Fibroblast of the aortic adventitia (primary cell): ENCODE measurements at places on chromosomes 2 and 18.
A peak's percentile ranks its signal among the peaks of the same experiment; 100 is the strongest.

DNA sequence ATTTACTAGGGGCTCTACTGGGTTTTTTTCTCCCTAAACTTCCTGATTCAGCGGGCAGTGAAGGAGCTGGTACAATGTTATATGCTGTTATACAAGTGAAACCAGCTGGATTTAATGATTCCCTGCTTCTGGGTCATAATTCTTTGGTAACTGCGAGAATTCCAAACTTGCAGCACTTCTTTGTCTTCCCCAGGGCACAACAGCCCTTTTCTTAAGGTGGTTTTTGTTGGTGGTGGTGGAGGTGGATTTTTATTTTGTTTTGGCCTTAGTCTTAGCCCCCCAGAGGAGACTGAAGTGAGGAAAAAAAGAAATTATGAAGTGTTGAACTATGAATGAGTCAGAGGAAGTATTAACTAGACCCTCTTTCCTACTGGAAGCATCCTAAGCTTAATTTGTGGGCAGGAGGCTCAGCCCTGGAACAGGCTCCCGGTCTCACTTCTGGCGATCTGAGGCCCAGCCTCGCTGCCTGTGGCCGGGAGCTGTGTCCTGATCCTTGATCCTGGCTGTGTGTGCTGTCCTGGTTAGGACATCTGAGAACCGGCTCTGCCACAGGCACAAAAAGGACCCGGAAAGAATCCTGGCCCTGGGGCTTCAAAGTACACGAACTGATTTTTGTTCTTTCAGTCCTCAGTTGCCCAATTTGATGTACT is 141.9 kb downstream of the LYPD6B start:
- DNase-seq = no peak

- peak; percentile 22 for DNase-seq
Measured at GRCh38 chr2:97758131-97758705, 44.8 kb downstream of the ZAP70 start.

GRCh38 chr2:215419113-215419512 is 16.8 kb downstream of the FN1 start:
- DNase-seq = no peak

DNA sequence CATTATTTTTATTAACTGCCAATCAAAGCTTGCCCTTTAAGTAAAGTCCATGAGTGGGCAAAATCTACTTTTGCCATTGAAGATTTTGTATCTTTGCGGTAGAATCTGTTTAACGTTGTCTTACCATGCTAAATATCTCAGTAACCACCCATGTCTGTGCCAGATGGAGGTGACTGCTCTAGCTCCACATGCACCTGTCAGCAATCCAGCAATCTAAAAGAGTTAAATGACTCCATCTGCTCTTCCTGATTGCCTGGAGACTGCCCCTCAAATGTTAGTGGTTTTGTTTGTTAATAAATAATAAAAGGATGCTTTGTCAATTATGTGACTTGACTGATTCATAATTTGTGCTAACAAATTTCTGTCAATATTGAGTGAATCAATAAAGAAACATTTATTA is 141.7 kb downstream of the RBM43 start:
- DNase-seq = no peak

- DNase-seq = no peak
Measured at GRCh38 chr2:136210455-136210805, 92.5 kb upstream of the CXCR4 start.

DNA sequence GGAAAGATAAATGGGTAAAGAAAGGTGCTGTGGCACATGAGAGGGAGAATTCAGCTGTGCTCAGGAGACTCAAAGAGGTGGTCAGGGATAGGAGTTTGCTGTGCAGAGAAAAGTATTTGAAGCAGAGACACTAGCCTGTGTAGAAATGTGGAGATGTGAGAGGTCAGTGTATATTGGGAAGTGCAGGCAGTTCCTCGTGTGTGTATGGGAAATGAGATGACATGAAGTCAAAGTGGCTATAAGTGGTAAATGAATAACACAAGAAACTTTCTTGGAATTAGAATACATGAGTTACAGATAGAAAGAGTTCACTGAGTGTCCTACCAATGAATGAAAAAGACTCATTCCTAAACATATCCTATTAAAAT is 11.6 kb downstream of the MAP3K20 start:
- no peak for DNase-seq

DNA sequence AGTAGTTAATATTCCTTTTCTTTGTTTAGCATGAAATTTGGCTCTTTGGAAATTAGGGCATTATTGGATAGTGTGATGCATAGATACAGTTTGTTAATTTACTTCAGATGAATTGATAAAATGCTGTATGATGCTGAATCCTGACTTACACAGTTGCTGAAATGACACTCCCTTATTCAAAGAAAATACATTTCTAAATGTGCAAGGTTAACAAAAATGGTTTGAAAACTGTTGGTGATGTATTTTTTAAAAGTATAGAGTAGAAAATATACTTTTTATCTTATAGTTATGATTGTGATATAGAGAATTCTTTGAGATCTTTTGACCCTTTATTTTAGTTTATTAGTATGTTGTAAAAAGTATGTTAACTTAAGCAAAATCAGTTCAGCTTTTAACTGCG is 27.8 kb downstream of the VAPA start:
- no peak for DNase-seq

- DNase-seq = no peak
Measured at GRCh38 chr2:239523147-239523953, 122.5 kb upstream of the HDAC4 start.

GRCh38 chr2:143160732-143161707 is 31.8 kb downstream of the ARHGAP15 start:
- DNase-seq = no peak

GRCh38 chr2:18440141-18440661 is 120.3 kb downstream of the RDH14 start:
- peak; percentile 92 for DNase-seq

GRCh38 chr2:2837746-2838547 is 506.9 kb upstream of the MYT1L start:
- DNase-seq = no peak

- DNase-seq = no peak
Measured at GRCh38 chr2:3488855-3489763, 30.2 kb downstream of the ADI1 start.

- no peak for DNase-seq
Measured at GRCh38 chr2:109471658-109472057, 142.1 kb downstream of the SEPTIN10 start.

DNA sequence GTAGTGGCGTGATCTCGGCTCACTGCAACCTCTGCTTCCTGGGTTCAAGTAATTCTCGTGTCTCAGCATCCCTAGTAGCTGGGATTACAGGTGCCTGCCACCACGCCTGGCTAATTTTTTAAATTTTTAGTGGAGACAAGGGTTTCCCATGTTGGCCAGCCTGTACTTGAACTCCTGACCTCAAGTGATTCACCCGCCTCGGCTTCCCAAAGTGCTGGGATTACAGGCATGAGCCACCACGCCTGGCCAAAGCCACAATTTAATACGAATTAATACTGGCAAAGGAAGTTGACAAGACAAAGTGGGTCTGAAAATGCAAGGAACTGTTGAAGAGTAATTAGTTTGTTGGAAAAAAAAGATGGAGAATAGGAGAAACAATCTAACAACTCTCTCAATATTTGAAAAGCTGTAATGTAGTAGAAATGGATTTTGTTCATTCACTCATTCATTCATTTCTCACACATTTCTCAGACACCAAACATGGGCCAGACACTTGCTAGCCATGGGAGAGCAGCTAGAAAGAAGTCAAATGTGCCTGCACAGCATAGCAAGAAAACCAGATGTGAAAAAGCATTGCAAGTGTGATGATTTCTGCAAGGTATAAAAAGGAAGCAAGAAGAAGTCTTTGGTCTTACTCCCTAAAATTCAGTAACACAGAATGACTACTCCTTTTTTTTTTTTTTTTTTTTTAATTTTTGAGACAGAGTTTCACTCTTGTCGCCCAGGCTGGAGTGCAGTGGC is 39.4 kb upstream of the ATL2 start:
- no peak for DNase-seq

- no peak for DNase-seq
Measured at GRCh38 chr2:67576226-67576625, 179.1 kb downstream of the ETAA1 start.

- DNase-seq = no peak
Measured at GRCh38 chr18:74252039-74252395, 39.7 kb downstream of the CYB5A start.

GRCh38 chr2:151325581-151326095 is 31.8 kb upstream of the TNFAIP6 start:
- no peak for DNase-seq

DNA sequence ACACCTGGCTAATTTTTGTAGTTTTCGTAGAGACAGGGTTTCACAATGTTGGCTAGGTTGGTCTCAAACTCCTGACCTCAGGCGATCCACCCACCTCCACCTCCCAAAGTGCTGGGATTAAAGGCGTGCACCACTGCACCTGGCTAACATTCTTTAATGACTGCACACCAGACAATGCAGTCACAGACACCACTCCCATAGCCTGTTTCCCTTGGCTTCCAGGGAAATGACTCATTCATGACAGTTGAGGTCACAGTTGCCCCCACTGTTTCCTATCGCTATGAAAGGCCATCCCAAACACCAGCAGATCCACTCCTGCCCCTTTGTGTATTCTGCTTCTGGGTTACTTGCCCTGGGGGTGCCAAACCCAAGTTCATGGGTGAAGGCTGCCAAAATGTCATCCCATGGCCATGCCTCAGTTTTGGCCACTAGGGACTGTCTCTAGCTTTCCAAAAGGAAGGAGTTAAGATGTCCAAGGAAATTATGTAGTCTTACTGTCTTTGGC is 8.7 kb downstream of the CHMP1B start:
- DNase-seq = peak; percentile 75

DNA sequence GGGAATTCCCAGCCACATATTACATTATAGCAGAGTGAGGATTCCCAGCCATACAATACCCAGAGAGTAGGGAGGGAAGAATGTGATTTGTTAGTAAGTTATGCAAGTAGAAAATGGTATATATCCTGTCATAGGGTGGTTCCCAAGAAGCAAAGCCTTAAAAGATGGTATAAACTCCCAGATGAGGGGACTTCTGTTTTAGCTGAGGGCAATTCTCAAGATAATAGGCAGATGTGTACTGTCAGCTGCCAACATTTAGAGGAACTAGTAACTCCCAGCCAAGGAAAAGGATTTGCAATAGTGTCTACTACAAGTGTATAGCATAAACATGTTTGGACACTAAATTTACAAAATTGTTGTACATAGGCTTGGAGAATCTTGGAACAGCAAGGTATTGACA is 86.5 kb downstream of the XDH start:
- DNase-seq = no peak

DNA sequence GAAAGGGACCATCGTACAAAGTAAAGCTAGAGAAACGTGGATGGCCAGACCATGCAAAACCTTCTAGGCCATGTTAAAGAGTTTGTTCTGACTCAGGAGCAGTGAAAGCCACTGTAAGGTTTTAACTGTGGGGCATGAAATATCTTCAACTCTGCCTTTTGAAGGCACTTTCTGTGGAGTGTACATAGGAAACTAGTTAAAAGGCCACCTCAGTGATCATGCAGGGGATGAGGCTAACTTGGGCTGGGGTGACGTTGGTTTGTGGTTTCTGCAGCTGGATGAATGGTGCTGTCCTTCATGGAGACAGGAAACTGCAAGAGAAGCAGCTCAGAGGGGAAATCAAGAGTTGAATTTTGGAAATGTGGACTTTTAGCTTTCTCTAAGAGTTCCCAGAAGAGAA is 190.7 kb downstream of the CDCA7 start:
- DNase-seq = no peak

DNA sequence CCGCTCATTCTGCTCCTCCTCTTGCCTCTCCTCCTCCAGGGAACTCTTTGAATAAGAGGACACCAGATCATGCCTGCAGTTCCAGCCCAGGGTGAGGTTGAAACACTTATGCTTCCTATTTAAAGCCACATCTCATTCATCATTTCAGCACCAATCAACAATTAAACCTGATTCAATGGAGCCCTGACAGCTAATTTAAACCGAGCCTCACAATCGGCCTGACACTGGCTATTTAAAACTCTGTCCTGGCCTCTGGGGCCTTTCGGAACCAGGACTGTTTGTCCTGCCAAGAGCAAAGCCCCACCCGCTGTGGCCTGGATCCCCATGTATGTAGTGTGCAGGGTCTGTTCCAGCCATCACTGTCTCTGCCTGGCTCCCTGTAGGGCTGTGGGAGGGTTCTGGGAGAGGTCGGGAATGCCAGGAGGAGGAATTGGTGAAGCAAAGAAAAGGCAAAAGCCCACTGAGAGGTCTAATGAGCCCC is 97.4 kb downstream of the MCFD2 start:
- DNase-seq = peak; percentile 44

DNA sequence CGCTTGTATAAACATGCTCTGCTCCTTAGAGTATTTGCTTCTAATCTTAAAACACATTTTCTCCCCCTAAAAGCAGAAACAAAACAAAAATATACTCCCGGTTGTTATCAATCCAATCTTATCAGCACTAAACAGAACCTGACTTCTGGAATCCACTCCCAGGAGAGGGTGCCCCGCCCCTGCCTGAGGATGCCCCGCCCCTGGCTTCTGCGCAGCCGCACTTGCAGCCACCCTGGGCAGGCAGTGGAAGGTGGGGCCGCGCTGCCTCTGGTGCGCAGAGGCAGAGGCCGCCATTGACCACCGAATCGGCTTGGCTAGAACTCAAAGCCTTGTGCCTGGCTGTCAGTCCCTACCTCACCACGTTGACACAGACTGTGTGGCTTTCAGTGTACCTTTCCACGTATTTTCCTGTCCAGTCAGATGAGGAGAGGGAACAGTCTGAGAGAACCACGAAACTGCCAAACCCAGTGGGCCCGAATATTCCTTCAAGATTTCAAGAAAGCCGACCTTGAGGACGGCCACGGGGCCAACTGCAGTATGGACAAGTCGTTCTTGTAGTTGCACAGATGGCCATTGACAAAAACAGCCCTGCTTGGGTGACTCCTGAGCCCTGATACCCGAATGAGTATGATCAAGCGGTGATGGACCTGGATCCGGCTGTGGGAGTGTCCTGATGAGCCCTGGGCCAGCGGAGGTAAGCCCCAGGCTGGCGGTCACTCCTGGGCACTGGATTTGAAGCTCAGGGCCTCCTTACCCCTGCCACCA is 46.2 kb upstream of the ARHGAP28 start:
- no peak for DNase-seq

DNA sequence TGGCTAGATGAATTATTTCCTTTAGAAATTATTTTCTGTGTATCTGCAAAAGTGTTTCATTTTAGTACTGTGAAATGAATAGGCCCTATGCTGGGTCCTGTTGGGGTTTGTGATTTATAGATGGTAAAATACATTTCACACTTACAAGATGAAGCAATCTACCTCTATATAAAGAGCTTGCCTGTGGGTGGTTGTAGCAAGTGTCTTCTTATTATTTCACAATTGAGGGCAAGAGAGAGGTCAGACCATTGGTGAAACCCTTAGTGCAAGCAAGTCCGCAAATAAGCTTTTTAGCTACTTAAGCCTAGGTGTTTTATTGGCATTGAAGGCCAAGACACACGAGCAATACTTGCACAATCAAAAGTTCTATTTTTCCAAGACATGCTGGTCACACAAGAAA is 153.1 kb downstream of the FMNL2 start:
- no peak for DNase-seq

GRCh38 chr2:128714285-128714684 is 395.6 kb upstream of the HS6ST1 start:
- DNase-seq = no peak

- DNase-seq = no peak
Measured at GRCh38 chr2:84954329-84954728, 16.6 kb upstream of the KCMF1 start.

GRCh38 chr2:16238786-16239185 is 298.4 kb downstream of the MYCN start:
- DNase-seq = no peak

GRCh38 chr2:228318218-228318617 is 136.7 kb upstream of the SPHKAP start:
- peak; percentile 10 for DNase-seq
